ENCODE measurements at places on chromosomes 4 and X.

DNA sequence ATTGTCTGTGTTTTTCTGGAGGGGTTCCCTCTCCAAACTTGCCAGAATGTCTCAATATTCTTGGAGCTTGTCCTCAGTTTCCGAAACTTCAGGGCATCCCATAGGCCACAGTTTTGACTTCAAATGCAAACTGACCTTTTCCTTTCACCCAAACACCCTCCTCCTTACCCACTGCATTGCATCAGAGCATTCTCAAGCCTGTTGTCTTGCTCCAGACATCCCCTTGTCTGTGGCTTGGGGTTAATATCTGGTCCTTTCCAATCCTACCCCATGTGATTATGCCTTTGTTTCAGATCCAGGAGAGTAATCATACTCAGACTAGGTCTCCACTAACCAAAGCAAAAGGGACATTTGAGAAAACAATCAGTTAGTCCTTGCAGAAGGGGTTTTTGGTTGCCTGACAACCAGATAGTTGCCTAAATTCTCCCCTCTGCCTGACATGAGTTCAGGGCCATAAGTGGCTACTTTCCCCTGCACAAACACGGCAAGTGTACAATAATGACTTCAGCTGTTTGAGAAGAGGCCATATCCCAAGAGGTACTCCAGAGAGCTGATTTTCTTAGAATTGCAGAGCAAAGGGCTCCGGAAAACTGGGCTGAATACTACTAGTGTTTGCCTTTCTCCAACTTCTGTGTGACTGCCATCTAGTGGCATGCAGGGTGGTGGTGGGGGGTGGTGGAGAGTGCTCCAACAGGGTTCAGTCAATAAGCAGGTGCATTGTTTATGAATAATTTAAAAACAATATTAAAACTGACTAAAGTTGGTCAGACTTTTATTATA lies 130.2 kb downstream of the CHRDL1 start:
- DNase-seq = no peak

DNA sequence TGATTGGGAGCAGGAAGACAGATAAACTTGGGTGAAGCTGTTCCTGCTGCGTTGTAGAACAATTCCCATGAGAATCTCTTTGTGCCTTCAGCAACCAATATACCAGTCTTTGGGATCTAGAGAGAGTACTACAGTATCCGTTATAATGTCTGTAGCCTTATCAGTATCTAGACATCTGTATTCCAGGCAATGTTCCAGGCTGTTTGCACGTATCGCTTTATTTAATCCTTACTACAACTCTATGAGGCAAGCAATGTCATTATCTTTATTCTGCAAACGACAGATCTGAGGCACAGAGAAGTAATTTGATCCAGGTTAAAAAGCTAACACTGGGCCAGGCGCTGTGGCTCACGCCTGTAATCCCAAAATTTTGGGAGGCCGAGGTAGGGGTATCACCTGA lies 251.6 kb downstream of the ARHGAP24 start:
- no peak for DNase-seq

DNA sequence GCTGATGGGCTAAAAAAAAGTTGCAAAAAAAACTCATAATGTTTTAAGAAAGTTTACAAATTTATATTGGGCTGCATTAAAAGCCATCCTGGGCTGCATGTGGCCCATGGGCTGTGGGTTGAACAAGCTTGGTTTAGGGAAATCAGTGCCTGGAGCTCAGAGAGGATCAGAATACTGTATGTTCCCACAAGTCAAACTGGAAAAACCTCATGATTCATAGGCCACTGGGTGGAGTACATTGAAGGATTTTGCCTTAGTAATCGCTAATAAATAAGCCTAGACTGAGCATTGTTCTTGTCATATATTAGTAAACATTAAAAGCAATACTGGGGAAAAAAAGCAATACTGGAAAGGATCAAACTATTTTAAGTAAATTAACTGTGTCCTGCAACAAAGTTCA lies 246.3 kb upstream of the TAPT1 start:
- DNase-seq = no peak

DNA sequence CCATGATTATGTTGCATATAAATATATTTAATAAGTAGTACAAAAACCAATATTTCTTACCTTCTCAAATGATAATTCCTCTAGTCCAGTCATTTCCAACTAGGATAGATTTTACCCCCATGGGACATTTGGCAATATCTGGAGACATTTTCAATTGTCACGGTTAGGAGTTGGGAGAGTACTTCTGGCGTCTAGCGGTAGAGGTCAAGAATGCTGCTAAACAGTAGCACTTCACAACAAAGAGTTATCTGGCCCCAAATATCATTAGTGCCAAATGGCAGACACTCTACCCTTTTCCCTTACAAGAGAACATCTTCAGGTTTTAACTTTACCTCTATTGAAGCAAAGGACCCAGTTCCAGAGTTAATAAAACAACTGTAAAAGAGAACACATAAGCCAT lies 168.1 kb downstream of the FAT4 start:
- DNase-seq = no peak

DNA sequence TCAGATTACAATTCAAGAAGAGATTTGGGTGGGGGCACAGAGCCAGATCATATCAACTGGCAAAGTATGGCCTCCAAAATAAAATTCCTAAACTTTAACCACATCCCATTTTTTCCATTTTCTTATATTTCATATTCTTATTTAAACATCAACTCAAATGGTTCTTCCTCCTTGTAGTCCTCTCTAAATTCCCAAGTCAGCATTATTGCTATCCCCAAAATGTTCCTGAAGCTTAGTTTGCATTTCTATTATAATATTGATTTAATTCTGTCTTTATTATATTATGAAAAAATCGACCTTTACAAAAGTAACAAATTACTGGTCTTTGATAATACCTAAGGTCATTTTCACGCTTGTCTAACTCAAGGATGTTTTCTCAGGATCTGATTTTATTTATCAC lies 67.5 kb downstream of the NPY1R start:
- DNase-seq = no peak

GRCh38 chr4:69714086-69714485 lies 46.3 kb downstream of the SULT1B1 start:
- no peak for DNase-seq

DNA sequence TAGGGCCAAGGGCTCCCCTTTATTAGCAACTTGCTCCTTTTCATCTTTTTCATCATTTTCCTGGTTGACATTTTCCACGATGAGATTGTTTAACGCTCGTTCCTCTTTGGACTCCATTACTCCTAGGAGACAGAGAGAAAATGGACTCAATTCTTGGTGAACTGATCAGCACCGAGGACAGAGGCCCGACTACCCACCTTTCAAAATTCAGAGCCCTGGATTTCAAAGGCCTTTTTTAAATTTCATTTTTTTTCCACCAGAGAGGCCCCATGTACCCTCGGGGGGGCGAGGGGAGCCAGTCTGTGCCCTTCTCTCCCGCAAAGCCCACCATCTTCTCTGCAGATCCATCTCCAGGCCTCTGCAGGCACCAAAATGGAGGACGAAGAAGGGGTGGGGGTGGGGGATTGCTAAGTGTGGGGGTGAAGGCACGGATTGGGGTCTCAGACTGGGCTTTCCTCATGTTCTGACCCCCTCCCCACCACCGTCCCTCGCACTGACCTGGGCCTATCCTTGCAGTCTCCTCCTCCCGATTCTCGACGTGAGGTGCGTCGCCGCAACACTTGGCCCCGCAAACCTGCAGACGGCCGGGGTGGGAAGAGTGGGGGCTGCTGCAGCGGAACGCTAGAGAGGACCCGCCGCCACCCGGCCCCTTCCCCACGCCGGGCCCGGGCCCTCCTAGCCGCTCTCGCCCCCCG lies 783 bp downstream of the BEX2 start:
- DNase-seq = no peak

GRCh38 chr4:186757696-186758355 lies 34.2 kb upstream of the FAT1 start:
- no peak for DNase-seq

- no peak for DNase-seq
These were observed 3.9 kb downstream of the SPON2 start for GRCh38 chr4:1168191-1169101.

- DNase-seq = no peak
These were observed at the start of gene CWH43 for GRCh38 chr4:48985976-48986653. TSS of gene CWH43 (plus strand) at chr4:48986275. CDS start at chr4:48986430, 155 bp downstream.

- DNase-seq = no peak
These were observed 1.4 kb upstream of the SORCS2 start for GRCh38 chr4:7190691-7191545.

- DNase-seq = no peak
These were observed 1957.1 kb upstream of the ADGRL3 start for GRCh38 chr4:59243038-59243437.

DNA sequence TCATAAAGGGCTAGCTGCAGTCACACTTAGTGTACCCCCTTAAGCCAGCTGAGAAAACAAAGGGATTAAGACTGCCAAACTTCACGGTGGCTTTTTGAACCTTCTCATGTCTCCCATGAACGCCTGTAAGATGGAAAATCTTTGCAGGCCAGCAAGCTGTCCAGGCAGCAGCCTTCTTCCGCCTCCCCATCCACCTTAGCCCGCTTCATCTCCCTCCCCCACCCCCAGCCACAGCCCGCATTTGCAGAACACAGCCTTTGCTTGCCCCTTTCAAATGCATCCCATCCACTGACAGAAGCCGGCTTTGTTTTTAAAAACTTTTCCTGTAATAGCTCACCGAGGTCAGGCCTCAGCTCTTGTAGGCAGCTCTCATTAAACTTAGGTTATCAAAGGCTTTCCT lies 113.8 kb upstream of the FAM9B start:
- DNase-seq = no peak

DNA sequence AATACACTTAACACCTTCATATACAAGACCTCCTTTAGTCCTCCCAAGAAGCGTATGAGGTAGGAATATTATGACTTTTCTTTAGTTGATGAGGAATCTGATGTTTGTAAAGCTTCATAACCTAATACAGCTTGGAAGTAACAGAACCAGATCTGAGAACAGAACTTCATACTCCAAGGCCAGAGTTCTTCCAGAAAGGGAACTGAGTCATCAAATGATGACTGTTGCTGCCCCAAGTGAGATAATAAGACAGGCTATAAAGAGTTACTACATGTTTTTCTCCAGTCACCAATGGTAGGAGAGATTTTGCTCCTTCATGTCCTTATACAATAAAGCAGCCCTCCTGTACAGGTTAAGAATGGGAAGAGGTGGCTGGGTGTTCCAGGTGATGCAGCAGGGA lies 74.3 kb upstream of the ANXA3 start:
- DNase-seq = no peak

GRCh38 chr4:84224522-84224921 lies 274.6 kb downstream of the NKX6-1 start:
- DNase-seq = no peak

GRCh38 chr4:76783836-76784235 lies 114.1 kb downstream of the SOWAHB start:
- DNase-seq = no peak

GRCh38 chr4:102196221-102196620 lies 149.1 kb downstream of the SLC39A8 start:
- DNase-seq = no peak

DNA sequence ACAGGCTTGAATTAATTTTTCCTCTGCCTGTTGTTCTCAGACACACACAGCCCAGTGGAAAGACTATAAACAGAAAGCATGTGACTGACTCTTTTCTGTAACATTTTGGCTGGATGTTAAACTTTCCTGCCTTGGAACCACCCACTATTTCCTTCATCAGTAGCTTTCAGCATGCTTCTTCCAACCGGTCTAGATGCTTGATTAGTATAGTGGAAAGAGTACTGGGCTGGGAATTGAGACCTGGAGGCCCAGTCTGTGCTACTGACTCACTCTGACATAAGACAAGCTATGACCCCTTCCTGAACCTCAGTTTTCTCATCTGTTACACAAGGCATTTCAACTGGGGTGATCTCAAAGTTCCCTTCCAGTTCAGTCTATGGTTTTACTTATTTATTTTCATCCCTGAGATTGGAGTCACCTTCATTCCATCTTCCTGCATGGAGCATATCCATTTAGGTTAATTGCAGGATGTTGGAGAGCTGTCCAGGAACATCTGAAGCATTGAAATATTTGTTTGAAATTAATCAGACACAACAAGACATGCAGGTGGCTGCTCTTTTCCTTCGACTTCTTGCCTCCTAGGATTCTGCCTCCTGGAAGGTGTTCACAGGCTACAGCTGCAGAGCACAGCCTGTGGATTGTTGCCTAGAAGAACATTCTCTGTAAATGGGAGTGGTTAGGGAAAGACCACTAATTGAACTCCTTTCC lies 173.4 kb downstream of the RTL9 start:
- DNase-seq = no peak

- DNase-seq = no peak
These were observed 1.8 kb downstream of the RNF128 start for GRCh38 chrX:106728337-106728736.

GRCh38 chr4:112296949-112297880 lies at the start of gene ALPK1:
TSS of gene ALPK1 (plus strand) at chr4:112297369.
- DNase-seq = no peak

- DNase-seq = no peak
These were observed 192.0 kb downstream of the SMIM20 start for GRCh38 chr4:26105815-26106699.

DNA sequence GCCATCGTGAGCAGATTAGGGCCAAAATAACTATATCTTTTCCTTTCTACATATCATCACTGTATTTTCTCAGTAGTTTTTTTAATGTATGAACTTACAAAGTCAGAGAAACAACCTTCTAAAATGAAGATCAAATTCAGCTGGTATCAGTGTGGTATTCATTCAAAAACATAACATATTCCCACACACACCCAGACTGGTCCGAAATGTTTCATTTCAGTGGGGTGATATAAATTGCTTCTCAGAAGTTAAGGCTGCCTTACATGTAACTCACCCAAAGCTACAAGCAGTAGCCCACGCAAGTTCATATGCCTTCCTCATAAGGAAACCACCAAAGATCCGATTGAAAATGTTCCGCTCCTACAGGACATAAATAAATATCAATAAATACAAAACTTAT lies 37.8 kb downstream of the ACOT9 start:
- DNase-seq = no peak

- DNase-seq = no peak
These were observed 376.5 kb upstream of the MAD2L1 start for GRCh38 chr4:120443116-120443515.

- DNase-seq = no peak
These were observed 21.9 kb upstream of the MAD2L1 start for GRCh38 chr4:120088507-120088906.

GRCh38 chrX:44012484-44013096 lies 39.4 kb upstream of the NDP start:
- peak; percentile 26 for DNase-seq

- DNase-seq = no peak
These were observed 620.9 kb downstream of the TLL1 start for GRCh38 chr4:166493924-166494345.

GRCh38 chr4:10003666-10004065 lies 17.6 kb downstream of the SLC2A9 start:
- no peak for DNase-seq

- DNase-seq = no peak
These were observed 99.6 kb upstream of the FGF16 start for GRCh38 chrX:77347572-77347971.

- DNase-seq = no peak
These were observed 212.4 kb upstream of the TTC29 start for GRCh38 chr4:147157860-147158701.

GRCh38 chrX:71492231-71493065 lies 40.5 kb upstream of the OGT start:
- DNase-seq = peak; percentile 17

GRCh38 chr4:72016011-72016410 lies 15.8 kb upstream of the NPFFR2 start:
- no peak for DNase-seq

GRCh38 chr4:166257276-166257675 lies 384.2 kb downstream of the TLL1 start:
- DNase-seq = no peak

- DNase-seq = no peak
These were observed 29.3 kb upstream of the GPR101 start for GRCh38 chrX:137062915-137063617.

- DNase-seq = no peak
These were observed 172.2 kb downstream of the HHIP start for GRCh38 chr4:144818136-144818535.

GRCh38 chrX:39194673-39195072 lies 393.4 kb downstream of the MID1IP1 start:
- DNase-seq = no peak
